ENCODE measurements at places on chromosomes 5 and 9.

GRCh38 chr5:134550271-134551214 is 25.1 kb downstream of the JADE2 start:
- DNase-seq = no peak

- DNase-seq = no peak
Observed at GRCh38 chr5:132465059-132465707, 25.4 kb downstream of the IRF1 start.

GRCh38 chr9:131304676-131305355 is 15.3 kb downstream of the PLPP7 start:
- no peak for DNase-seq

DNA sequence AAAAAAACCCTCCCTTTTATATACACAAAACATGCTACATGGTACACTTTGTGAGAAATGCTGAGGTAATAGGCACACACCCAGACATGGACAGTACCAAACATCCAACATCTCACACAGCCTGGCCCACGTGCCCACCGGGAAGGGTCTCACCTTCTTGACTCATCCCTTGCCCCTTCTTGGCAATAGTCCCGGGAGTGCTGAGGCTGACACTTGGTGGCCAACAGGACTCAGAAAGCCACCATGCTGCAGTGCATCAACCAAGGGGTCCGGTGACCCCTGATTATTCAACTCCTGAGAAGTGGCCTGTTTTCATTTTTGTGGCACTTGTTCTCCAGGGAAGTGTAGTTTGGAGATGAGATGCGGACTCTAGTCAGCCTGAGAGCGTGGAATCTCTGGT is 35.0 kb downstream of the ANGPTL2 start:
- no peak for DNase-seq

- no peak for DNase-seq
Observed at GRCh38 chr5:99054972-99055371, 126.2 kb upstream of the CHD1 start.

DNA sequence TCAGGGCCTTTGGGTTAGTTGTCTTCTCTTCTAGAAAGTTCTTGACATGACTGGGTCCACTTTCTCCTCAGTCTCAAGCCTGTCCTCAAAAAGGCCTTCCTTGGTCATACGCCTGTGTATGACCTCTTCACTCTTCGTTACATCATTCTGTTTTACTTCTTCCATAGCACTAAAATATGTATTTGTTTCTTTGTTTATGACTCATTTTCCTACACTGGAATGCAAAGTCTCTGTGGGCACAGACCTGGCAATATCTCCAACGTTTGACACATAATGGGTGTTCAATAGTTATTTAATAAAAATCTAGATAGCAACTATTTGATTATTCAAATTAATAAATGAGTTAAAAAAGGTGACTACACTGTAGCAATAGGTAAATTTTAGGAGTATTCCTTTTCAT is 85.1 kb downstream of the YIPF5 start:
- no peak for DNase-seq

GRCh38 chr5:98635656-98636055 is 137.8 kb upstream of the RGMB start:
- no peak for DNase-seq

GRCh38 chr9:70340572-70340971 is 73.9 kb downstream of the KLF9 start:
- DNase-seq = no peak

DNA sequence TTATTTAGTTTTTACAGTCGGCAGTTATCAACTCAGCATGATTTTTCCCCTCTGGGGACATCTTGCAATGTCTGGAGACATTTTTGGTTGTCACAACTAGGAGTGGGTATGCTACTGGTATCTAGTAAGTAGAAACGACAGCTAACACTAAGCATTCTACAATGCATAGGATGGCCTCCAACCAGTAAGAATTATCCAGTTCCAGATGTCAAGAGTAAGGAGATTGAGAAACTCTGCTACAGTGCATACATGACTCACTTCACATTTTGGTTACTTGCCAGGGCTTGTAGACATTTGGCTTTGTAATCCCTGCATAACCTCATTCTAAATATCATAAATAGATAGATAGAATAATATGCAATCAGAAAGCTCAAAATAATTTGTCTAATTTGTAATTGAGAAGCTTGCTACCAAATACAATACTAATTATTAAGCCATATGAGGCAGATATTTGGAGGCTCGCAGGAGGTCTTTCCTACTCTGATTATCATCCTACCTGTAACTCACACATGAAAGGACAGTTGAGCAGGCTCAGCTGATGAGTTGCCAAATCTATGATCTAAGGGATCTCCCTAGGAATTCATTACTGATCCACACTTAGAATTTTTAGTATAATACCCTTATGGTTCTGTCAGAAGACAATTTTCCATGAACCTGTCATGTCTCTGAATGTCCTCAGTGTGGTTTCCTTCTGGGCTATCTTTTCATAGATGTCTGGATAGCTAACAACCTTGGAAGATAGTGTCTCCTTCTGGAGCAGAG is 346.9 kb upstream of the TLE4 start:
- DNase-seq = no peak

DNA sequence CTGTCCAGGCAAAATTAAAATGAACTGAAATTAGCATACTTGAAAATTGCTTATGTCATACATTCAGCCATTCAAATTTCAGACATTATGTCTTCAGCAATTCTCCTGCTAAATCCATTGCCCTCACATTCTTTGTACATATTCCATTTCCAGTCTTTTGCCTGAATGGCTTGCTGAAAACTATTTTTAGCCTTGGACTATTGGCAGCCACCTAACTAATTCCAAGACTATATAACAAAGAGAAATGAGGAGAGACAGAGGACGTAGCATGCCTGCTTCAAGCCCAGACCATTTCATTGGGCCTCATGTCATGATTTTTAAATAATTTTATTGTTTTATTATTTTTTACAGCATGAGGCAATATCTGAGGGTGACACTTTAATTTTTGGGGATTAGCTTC is 100.3 kb downstream of the MRPS30 start:
- no peak for DNase-seq

DNA sequence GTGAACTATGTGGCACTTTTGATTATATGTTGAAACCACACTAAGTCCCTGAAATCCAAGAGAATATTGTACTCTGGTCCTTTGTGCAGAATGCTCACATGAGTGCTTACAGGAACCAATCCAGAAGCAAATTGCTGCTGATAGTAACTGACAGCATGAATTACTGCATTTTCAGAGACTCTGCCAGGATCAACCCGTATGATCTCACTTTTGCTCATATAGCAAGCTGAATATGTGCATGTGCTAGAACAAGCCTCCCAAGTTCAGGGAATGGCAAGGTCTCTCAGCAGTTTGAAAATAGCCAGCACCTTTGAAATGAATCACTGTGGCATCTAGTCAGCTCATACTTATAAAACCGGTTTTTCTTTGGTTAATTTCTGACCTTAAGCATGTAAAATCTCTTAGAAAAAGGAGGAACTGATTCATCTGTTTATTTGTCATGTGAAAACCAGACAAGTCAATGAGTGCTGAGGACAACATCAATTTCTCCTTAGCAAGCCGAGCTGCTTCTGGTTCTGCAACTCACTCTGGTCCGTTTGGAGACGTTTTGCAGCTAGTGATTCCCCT is 215.7 kb upstream of the ELL2 start:
- no peak for DNase-seq

- no peak for DNase-seq
Observed at GRCh38 chr9:79610019-79610631, 38.4 kb downstream of the TLE4 start.

- DNase-seq = peak; percentile 48
Observed at GRCh38 chr5:177111720-177112394, 21.7 kb upstream of the NSD1 start.

DNA sequence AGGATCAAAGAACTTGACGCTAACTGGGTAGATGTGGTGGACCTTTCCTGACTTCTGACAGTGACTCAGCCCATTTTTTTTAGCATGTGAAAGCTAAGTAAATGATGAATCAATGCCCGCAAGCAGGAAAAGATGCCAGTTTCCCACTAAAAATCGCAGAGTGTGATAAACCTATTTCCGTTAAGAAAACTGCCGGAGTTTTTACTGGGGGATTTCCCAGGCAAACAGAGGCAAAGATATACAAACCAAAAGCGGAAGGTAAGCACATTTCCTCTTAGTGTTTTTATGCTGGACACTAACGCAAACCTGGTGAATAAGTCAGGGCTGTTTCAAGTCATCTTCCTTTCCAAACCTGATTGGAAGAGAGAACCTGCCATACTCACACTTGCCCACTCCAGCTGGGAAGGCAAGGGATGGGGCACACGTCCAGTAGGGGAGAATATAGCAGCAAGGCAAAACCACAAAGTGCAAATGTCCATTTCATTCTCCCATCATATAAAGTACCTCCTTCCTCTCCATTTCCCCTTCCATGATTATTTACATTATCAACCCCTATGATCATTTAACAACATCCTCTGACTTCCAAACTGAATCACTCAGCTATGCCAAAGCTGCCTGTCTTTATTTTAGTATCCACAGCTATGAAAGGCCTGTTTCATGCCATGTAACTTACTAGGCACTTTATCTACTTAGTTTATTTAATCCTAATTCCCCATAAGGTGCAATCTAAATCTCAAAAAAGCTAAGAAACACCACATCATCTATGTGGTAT is 349.7 kb upstream of the RFX3 start:
- DNase-seq = no peak

GRCh38 chr9:90741036-90741435 is 60.6 kb upstream of the SYK start:
- DNase-seq = no peak

DNA sequence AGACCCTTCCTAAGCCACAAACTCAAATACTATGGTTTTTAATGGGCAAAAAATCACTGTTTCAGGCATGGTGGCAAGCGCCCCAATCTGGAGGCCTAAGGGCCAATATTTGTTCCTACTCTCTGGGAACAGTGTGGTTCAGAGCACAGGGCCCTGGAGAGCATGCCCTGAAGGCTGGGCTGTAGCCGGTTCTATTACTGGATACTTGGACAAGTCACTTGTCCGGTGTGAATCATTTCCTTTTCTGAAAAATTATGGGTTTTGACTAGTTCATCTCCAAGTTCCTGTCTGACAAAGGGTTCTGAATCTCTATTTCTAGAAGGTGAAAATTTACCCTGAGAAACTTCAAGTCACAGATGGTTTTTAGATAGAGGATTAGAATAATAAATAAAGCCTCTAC is 75.0 kb downstream of the OTULIN start:
- DNase-seq = no peak

DNA sequence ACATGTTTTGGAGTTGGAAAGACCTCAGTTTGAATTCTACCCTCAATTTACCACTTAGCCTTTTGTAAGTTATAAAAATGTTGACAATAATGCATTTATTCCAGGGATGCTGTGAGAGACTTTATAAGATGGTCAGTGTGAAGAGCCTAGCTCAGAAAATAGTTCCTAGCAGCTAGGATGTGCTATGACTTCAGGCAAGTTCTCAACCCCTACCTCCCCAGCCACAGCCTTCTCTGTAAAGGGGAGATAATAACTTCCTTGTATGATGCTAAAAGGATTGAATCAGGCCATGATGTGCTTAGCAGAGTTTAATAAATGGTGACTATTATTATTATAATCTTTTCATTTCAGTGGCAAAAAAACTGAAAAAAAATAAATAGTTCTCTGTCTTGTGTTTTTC is 77.6 kb downstream of the ALDH1A1 start:
- no peak for DNase-seq

GRCh38 chr5:58926541-58926935 is 343.7 kb downstream of the RAB3C start:
- DNase-seq = no peak

- DNase-seq = no peak
Observed at GRCh38 chr9:124835026-124835557, 18.2 kb upstream of the WDR38 start.

GRCh38 chr9:89676281-89676680 is 71.5 kb downstream of the GADD45G start:
- DNase-seq = no peak

DNA sequence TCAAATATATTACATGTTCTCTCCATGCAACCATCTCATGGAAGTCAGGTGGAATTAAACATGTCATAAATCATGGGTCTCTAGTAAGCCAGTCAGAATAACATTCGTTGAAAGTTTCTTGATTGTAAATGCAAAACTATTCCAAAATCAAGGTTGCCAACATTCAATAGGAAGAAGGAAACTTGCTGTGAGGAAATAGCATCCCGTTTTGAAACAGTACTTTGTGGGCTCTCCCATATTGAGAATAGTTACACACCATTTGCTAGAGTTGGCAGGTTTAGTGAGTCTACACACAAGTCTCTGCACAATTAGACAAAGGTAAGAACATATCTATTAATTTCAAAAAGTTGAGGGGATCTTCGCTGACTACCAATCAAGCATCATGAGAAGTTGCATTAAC is 338.5 kb downstream of the GLIS3 start:
- no peak for DNase-seq

DNA sequence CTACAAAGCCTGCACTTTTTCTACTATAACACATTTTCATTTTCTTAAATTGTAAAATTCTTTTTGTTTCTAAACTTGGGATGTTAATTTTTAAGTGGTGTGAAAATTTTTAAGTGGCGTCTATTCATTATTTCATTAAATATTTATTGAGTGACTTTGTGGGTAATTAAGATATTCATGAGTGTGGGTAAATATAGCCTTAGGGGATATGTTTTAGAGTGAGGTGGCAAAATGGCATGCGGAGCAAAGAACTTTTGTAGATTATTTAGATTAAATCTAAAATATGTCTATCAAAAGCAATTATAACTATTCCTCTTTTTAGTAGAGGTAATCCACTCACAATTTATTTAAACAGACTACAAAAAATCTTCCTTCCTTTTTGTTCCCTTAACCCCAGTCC is 188.4 kb downstream of the PCSK1 start:
- DNase-seq = no peak

- no peak for DNase-seq
Observed at GRCh38 chr9:962023-962422, 14.4 kb upstream of the DMRT3 start.

DNA sequence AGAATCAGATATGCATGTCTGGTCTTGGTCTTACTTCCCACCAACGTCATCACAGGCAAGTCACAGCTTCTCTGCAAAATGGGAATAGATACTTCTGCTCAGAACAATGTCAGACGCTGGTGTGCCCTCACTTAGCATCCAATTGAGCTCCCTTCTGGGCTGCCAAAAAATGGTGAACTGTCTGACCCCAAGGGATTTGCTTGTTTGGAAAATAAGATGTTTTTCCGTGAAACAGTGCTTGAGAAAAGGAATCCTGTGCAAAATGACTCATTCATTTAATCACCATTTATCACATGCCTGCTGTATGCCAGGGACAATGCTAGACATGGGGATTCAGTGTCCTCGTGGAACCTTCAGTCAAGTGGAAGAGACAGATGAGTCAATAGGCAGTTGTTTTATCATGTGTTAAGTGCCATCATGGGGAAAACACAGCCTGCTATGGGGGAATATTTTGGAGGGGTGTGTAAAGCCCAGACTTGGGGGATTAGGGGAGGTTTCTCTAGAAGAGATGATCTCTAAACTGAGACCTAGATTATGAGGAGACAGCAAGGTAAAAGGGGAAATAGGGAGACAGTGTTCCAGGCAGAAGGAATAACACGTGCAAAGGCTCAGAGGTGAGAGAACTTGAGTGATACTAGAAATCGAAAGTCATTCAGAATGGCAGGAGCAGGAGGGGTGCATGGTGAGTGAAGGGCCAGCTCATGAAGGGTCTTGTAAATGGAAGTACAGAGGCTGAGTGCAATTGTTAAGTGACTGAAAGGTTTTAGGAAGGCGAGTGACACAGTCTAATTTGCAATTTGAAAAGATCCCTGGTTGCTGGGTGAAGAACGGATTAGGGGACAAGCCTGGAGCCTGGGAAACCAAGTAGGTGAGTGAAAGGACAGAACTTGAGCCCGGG is 3.9 kb downstream of the NIPAL4 start:
- DNase-seq = no peak
